ENCODE measurements at places on chromosomes 2 and 18.

DNA sequence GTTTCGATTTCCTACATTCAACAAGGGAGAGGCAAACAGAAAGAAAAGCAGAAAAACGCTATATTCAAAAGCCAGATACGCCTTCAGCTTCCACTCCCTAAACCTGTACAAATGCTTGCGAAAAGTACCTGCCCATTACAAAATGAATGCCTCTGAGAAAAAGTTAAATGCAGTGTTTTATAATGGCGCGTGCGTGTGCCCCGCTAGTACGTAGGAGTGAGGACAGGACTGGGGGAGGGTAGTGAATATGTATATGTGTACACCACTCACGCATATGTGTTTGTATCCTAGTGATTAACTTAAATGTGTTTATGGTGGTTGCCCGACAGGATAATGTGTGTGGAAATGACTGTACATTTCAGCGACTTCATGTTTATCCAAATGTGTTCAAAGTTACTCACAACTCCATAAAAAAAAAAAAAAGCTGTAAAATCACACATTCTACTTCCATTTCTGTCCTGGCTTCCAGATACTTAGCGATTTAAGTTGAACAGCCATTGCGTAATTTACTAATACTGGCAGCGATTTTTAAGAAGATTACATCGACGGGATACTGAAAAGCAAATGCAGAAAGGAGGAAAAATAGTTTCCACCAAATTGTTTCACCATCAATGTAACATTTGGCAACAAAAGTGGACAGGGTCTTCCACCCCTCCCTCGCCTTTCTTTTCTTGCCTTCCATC is 1.3 kb downstream of the NEUROD1 start:
- no peak for DNase-seq

DNA sequence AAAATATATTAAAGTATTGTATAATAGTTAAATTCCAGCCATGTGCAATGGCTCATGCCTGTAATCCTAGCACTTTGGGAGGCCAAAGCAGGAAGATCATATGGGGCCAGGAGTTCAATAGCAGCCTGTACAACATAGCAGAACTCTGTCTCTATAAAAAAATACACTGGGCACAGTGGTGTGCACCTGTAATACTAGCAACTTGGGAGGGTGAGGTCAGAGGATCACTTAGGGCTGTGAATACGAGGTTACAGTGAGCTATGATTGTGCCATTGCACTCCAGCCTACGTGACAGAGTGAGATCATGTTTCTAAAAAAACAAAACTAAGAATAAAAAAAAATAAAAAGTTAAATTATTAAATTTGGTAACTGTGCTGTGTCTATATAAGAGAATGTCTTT is 36.1 kb downstream of the ZRANB3 start:
- no peak for DNase-seq

GRCh38 chr18:23088310-23088709 is 47.0 kb upstream of the CABLES1 start:
- no peak for DNase-seq

DNA sequence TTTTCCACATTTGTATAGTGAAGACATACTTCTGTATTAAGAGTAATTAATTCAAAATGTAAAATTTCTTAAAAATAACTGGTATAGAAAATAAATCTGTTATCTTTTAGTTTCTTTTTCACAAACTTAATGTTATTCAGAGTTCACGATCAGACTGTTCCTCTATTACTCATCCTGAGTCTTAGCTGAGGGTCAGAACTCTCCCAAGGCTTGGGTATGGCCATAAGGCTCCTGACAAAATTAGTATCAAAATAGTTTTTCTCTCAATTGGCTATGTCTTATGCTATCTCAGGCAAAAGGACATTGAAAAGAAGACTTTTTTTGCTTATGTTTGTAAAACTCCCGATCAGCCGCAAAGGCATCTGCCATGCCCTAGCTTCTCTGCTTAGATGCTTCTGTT is 56.1 kb upstream of the NAB1 start:
- DNase-seq, result no peak

GRCh38 chr18:62505669-62506494 is 16.9 kb upstream of the ZCCHC2 start:
- peak; percentile 71 for DNase-seq

DNA sequence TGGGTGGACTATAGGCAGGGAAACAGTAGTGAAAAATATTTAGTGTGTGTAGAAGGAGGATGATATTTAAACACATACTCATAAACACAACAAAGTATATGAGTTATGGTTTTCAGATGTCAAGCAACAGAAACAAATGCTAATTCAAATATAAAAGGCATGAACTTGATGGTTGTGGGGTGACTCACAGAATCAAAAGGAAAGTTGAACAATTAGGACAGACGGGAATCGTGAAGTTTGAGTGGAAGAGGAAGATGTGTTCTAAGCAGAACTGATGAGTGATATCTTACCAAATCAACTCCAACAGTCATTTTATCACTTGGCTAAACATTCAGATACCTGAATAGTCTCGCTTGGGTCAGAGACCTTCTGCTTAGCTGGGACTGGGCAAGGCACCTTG is 53.6 kb upstream of the ITGA6 start:
- no peak for DNase-seq

DNA sequence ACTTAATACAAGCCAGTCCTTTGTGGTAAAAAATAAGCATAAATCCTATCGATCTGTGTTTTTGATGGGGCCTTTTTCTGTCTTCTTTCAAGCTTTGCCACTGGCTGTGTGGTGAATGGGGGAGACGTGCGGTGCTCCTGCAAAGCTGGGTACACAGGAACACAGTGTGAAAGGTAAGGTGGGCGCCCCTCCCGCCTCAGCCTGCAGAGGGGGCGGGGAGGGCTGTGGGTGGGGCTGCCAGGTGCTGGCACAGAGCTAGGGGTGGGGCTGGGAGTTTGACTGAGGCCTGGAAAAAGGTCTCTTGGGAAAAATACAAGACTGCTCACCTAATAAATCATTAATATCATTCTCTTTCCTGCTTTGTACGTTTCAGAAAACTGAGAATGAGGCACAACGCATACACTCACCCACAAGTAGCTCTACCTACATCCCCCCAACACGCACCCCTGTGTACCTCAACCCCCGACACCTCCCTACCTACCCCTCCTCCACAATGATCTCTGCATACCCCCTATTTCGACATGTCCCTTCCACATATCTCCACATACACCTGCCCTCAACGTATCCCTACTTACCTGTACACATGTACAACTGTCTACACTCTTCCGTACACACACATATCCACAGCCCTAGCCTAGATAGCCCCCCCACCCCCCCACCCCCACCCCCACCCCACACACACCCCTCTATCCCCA is 129.7 kb upstream of the TTC39C start:
- no peak for DNase-seq

- DNase-seq, result no peak
Observed at GRCh38 chr2:19767899-19768298, 133.9 kb downstream of the TTC32 start.

GRCh38 chr2:221480821-221481220 is 91.3 kb downstream of the EPHA4 start:
- DNase-seq, result no peak

GRCh38 chr2:42060718-42061619 is 13.1 kb downstream of the PKDCC start:
- DNase-seq, result no peak

GRCh38 chr2:96907115-96908041 is 37.5 kb upstream of the SEMA4C start:
- DNase-seq, result no peak

GRCh38 chr18:9838144-9838877 is 47.5 kb upstream of the TXNDC2 start:
- no peak for DNase-seq

GRCh38 chr2:31442376-31442775 is 27.8 kb upstream of the XDH start:
- no peak for DNase-seq

DNA sequence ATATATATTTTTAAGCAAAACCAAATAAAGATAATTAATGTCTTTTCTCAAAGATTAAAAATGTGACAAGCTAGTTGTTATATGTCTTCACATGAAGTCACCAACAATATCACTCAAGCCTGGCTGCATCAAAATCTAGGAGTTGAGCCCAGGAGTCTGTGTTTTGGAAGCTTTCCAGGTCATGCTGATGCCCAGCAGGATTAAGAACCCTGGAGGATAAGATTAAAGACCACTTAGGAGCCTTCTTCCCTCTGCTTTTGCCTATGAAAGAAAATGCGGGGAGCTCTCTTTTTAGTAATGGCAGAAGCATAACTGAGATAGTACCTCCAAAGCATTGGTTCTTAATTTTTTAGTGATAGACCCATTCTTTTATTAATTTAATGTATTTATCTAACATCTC is 157.4 kb downstream of the ASXL3 start:
- no peak for DNase-seq

DNA sequence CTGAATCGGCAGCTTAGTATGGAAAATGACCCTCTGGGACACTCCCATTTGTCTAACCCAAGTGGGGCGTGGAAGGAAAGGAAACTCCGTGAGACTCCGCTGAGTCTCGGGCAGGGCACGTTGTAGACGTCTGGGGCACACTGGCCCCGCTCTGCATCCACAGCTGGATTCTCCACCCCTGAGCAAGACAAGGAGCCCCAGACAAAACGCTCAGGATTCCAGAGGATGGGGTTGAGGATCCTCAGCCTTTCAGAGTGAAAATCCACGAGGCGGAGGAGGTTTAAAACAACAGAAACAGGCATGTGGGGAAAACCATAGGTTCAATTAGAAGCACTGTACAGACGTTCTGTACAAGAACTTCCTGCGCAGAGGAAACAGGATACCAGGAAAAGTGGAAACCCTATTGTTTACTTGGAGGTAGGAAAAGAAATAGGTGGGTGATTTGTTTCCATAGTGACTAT is 124.9 kb upstream of the ZNF236 start:
- no peak for DNase-seq

DNA sequence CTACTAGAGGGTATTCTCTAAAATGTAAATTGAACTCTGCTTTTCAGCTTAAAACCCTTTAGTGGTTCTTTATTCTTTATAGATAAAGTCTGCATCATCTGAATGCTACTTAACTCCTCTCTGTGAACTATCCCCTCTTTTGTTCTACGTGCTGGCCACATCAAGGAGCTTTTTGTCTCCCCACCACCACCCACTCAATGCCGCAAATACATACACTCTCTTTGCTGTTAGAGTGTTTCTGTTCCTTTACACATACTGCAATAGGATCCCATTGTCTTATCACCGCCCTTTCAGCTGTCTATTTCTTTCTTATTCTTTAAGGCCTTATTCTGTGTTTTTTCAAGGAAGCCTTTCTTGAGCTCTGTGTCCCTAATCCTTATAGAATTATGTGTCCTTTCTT is 83.3 kb downstream of the EML4 start:
- DNase-seq, result no peak

GRCh38 chr2:69718338-69718965 is 23.5 kb upstream of the ANXA4 start:
- no peak for DNase-seq

GRCh38 chr18:2921778-2922177 is 75.0 kb downstream of the EMILIN2 start:
- no peak for DNase-seq

DNA sequence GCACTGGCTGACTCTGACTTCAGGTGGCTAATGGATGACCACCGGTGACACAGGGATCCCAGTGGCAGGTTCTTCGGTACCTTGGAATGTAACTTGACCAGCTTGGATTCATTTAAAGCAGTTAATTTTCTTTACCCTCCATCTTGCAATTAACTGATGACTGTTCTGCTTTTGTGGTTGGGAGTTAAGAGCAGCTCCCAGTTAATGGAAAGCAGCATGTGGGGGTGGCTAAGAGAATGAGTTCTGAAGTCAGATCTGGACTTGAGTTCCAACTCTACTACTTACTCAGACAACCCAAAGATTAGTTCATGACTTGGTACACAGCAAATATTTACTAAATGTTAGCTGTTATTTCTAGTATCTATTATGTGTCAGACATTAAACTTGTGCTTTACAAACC is 58.5 kb downstream of the FAM228A start:
- DNase-seq, result no peak

GRCh38 chr2:219119422-219120043 is 41.1 kb downstream of the NHEJ1 start:
- peak; percentile 66 for DNase-seq

- DNase-seq, result no peak
Observed at GRCh38 chr18:10119991-10120390, 206.2 kb downstream of the VAPA start.

- no peak for DNase-seq
Observed at GRCh38 chr2:126880324-126880723, 18.4 kb upstream of the TEX51 start.

DNA sequence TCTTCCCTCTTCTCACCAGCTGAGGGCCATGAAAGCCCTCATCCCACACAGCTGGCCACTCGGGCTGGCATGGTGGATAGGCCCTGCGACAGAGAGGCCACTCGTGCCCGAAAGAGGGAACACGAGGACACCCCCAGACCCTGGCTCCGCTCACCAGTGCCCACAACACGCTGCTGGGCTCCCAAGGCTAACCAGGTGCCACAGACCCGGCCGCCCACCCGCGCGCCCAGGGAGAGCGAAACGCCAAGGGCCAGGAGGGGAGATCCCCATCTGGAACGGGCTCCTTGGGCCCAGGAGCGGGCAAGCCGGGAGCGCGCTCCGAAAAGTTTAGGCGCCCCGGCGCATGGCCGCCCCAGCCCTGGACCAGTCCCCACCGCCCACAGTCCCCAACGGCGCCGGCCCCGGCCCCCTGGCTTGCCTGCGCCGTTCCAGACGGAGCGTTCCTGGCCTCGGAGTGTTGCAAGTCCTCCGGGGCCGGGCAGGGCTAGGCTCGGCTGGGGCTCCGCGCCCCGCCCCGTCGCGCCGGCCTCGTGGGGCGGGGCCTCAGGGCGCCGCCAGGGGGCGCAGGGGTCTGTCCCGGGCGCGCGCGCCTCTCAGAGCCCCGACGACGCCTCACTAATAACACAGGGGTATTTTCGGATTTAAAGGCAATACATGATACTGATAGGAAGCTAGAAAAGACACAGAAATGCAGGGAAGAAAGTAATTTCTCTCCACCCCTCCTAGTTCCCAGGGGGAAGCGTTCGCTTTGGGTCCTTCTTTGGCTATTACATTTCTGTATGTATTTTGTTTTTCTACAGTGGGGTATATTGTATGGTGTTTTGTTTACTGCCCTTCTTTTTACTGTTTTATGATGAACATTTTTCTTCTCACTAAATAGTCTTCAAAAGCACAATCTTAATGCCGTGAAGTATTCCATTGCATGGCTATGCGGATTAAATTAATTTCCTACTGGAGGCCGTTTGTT is at the start of gene TMBIM1:
TSS of gene TMBIM1 (minus strand) at position 456 of the 967 bp plus-strand sequence. CDS start 10,362 bp downstream, outside the sequence.
- DNase-seq, result peak; percentile 90

GRCh38 chr18:5137261-5137660 is 59.8 kb downstream of the AKAIN1 start:
- DNase-seq, result no peak

- DNase-seq, result no peak
Observed at GRCh38 chr2:59726228-59727120, 827.0 kb downstream of the BCL11A start.

- no peak for DNase-seq
Observed at GRCh38 chr2:230941202-230942180, 16.4 kb upstream of the GPR55 start.

- DNase-seq, result no peak
Observed at GRCh38 chr2:32773448-32773808, 145.6 kb downstream of the TTC27 start.

GRCh38 chr2:62941413-62941812 is 109.2 kb upstream of the OTX1 start:
- DNase-seq, result no peak

GRCh38 chr18:63433334-63433866 is 11.1 kb upstream of the VPS4B start:
- DNase-seq, result no peak

GRCh38 chr2:29113891-29114321 is 1.3 kb upstream of the CLIP4 start:
- no peak for DNase-seq

Data from activated T-cell treated with anti-CD3 and anti-CD28 coated beads, Interleukin-2, amount 50 U/mL, for 24 hours (primary cell).